ENCODE measurements at places on chromosomes 7 and 10.

DNA sequence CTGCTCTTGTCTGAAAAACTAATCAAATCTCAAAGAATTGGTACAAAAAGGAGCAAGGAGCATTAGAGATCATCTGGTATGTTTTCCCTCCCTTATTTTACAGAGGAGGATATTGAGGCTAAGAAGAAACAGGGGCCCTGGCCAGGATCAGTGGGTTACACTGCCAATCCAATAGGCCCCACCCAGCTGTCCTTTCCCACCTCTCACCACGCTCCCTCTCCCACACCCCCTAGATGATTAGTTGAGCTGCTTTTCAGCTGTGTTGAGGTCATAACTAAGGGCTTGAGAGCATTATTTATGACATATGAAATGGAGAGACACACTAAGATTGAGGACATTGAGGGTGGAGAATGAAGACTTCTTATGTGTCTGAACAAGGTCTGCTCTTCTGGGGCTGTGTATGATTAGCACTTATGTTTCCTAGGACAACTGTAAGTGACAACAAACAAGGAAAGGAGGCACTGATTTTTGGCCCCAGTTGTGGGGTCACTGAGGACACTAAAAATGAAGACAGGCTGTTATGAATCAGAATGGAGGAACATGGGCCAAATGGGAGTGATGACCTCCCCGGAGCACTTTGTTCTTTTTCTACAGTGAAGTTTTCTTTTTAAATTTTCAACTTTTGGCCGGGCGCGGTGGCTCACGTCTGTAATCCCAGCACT is 26.5 kb downstream of the VWA2 start:
- peak; percentile 17 for DNase-seq

- no peak for DNase-seq
Observed at GRCh38 chr10:67225226-67225625, 299.4 kb downstream of the LRRTM3 start.

- peak; percentile 5 for DNase-seq
Observed at GRCh38 chr7:78620920-78621319, 822.3 kb downstream of the PHTF2 start.

GRCh38 chr10:102384053-102384452 is 11.5 kb upstream of the NFKB2 start:
- DNase-seq, result peak; percentile 38
